Fibroblast of skin of scalp (primary cell): ENCODE measurements at places on chromosomes 3 and 15.

DNA sequence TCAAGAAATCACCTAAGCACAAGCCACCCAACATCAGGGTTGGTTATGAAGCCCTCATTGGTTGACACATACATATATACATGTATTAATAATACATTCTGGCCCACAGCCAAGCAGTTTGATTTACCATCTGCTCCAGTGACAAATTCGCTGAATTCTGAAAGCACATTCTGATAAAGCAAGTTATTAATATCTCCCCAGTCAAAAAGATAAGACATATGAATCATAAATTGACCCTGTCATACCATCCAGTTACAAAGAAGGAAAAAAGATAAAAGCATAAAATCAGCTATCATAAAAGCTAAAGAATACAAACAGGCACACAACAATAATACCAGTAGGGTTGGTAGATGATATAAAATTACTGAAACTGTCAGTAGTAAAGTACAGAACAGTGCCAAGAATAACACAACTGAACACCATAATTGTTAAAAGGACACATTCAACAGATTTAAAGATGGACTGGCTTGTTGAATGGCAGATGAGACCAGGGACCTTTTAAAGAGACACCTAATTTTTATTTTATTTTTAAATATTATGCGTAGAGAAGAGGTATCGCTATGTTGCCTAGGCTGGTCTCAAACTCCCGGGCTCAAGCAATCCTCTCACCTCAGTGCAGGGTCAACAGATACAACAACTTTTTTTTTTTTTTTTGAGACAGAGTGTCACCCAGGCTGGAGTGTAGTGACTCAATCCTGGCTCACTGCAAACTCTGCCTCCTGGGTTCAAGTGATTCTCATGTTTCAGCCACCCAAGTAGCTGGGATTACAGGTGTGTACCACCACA, 7.7 kb downstream of the SNX4 start:
- DNase-seq = peak; percentile 73

GRCh38 chr15:57263520-57263919, 112.8 kb upstream of the CGNL1 start:
- DNase-seq = no peak

DNA sequence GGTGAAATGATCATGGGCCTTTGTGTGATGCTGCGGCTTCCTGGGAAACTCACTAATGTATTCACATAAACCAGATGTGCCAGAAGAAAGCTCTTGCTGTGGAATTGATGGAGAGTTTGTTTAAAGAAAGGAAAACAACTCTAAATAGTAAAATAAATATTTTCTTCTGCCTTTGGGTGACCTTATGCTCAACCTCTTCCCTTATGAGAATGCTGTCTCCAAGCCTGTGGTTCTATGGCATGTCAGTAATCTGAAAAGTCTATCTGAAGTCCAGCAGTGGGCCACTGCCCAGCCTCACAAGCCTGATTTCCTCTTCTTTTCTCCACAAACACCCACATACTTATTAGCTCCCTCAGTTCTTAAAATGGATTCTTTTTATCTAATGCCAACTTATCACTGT, 49.9 kb upstream of the PHLDB2 start:
- DNase-seq = peak; percentile 74

DNA sequence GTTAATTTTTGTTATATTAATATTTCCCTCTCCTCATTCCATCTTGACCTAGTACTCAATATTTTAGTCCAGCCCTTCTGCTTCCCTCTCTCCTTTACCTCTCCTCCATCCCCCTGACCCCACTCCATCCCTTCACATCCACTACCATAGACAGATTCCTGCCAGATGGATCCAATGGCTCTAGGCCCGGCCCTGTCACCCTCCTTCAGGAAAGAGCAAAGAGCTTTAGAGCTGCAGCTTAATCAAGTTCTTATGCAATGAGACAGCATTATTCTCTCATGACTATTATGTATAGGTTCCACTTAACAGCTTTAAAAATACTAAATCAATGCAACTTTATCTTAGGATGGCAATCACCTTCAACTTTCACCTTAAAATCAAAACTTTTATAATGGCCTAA, 200.7 kb upstream of the TTC14 start:
- no peak for DNase-seq

GRCh38 chr3:52221141-52221562, 4.3 kb downstream of the TLR9 start:
- DNase-seq = no peak

GRCh38 chr3:100354850-100355249, 20.3 kb downstream of the NIT2 start:
- DNase-seq = no peak

GRCh38 chr3:122232485-122232884, 49.0 kb downstream of the CASR start:
- no peak for DNase-seq

- DNase-seq = no peak
Observed at GRCh38 chr3:40878464-40878905, 320.8 kb upstream of the CTNNB1 start.

GRCh38 chr15:50046867-50047266, 72.2 kb downstream of the ATP8B4 start:
- no peak for DNase-seq

GRCh38 chr3:69406163-69406562, 20.3 kb upstream of the FRMD4B start:
- DNase-seq = peak; percentile 60

- DNase-seq = peak; percentile 14
Observed at GRCh38 chr3:21377071-21377769, 373.8 kb downstream of the ZNF385D start.

- DNase-seq = no peak
Observed at GRCh38 chr3:53606793-53607192, 112.4 kb downstream of the CACNA1D start.

DNA sequence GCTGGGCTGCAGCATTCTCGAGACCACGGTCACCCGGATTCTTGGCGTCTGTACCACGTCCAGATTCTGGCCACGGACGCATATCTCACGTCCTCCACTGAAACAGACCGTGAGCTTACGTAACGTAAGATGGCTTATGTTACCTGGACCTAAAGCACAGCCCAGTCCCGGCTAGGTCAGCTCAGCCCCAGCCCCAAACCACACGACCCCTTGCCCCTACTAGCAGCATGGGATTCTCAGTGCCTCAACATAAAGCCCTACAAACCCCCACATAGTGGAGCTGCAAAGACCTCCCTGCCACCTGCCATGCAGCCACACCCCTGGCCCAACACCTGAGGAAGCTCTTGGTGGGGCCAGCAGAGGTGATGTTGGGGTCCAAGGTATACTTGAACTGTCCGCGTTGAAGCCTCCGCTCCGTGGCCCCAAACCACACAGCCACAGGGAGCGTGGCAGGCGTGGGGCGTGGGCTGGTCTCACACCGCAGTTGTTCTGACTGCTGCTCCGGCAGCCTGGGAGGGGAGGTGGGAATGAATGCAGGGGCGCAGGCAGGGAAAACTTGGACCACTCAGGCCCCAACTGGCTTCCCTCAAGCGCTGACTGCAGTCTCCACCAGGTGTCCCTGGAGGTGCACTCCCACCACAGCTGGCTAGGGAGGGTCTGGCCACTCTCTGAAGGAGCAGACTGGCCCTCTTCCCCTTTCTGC, 14.5 kb downstream of the PLXNB1 start:
- DNase-seq = no peak

- DNase-seq = peak; percentile 57
Observed at GRCh38 chr3:153173758-153174516, 11.9 kb downstream of the RAP2B start.

- no peak for DNase-seq
Observed at GRCh38 chr15:51093488-51093838, 1.2 kb downstream of the TNFAIP8L3 start.

GRCh38 chr3:33420966-33421365, 19.2 kb downstream of the UBP1 start:
- DNase-seq = no peak

- no peak for DNase-seq
Observed at GRCh38 chr15:62455441-62455921, 290.4 kb upstream of the C2CD4B start.

DNA sequence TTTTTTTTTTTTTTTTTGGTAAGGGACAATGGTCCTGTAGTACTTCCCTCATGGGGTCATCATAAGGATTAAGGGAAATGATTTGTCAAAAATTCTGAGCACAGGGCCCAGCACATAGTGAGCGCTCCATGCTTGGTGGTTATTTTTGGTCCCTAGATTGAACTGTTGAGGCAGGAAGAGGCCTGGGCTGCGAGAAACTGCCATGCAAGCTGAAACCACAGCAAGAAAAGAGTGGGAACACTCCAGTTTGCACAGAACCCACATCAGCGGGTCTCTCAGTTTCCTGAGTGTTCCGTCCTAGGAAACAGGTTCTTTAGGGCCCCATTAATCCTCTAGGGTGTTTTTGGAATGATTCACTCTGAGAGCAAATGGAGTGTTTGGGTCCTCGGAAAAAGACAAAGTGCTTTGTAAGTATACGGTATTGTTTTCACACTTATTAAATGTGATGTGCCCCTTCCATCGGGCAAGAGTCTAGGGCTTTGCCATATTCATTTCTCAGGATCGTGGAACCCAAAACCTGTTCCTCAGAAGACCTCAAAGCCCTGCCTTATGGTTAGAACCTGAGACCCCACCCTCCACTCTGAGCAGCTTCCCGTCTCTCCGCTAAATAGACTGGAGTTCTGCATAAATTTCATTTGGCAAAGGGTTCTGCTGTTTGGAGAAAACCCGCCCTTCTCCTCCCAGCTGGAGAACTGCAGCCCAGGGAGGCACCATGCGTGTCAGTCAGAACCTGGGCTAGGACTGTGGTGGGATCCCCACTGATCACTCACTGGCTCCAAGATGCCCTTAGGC, 60.4 kb downstream of the SPSB4 start:
- no peak for DNase-seq

- DNase-seq = peak; percentile 68
Observed at GRCh38 chr15:77493324-77493907, 72.7 kb downstream of the HMG20A start.
